ENCODE measurements at places on chromosomes 2 and 18. TPM values are rescaled to one million over a fixed set of nuclear protein-coding genes. Genes with fewer than 3 reads are reported as not detected.

DNA sequence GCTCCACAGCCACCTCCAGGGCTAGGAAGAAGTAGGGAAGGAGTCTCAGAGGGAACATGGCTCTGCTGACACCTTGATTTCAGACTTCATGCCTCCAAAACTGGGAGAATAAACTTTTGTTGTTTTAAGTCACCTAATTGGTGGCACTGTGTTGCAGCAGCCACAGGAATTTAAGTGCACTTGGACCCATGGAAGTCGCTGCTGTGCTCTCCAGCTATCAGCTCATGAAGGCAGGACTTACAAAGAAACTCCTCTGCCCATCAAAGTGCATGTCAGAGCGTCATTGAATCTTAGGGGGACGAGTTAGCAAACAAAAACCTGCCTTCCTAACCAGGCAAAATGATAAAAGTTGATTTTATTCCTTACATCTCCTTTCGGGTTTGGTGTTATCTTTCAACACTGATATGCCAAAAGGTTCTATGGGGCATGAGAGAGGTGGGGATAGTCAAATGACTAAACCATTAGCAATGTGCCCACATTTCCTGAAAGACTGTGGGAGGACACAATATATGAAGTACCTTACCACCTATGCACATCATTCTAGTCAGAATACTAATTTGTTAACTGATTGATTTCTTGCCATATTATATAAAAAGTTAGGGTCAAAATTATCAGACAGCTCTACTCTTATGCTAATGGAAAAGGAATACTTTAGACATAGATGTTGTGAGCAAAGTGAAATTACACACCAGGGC is 235.8 kb upstream of the TNP1 start:
- DNase-seq, result no peak

ASB18 gene
- total RNA-seq, result not detected

DNA sequence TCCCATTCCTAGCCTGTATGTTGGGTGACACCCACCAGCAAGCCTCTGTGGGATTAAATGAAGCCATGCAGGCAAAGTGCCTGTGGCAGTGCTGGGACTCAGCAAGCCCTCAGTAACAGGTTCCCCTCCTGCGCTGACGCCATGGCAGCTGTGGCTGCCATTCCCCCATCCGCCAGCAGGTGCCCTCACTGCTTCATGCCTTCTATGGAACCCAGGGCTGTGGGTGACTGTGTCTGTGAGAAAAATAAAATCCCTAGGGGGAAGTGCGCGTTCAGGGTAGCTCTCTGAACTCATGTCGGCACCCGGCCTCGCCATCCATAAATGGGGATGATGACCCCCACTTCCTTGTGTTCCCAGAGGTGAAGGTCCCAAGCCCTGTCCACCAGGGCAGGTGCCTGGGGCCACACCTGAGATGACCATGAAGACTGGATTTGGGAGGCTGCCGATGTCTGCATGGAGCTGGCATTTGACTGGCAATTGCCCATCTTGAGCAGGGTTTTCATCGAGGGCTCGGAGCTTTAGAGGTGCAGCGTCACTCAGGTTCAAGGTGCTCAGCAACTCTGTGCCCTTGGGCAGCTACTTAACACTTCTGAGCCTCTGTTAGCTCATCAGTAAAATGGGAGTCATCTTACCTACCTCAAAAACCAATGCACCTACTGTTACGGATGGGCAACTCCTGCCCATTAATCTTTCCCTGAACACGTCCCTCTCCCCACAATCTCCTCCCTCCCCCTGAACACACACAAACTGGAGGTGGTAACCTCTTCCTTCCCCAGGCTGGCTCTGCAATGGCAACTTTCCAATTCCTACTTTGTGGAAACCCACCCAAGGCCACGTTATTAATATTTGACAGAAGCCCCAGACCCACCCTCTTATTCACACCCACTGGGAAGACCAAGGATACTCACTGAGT is 2.9 kb upstream of the MAL start:
- DNase-seq, result peak; percentile 65

TRIM43 gene
- total RNA-seq, result not detected

DNA sequence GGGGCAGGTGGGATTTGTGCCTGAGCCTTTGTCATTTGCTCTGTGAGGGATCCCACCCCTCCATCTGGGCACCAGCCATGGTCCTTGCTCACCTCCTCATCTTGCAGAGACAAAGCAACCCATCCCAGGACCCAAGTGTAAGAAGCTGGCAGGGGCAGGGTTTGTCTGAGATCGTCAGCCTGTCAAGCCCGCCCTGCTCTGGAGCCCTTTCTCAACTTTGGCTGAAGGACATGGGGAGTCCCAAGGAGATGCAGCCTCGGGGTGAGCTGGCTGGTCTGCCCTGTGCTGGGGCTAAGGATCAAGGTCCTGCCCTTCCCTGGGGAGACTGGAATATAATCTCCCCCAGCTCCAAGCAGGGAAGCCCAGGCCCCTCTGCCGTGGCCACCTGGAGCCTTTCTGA is 86.0 kb downstream of the CAPN13 start:
- no peak for DNase-seq

DNA sequence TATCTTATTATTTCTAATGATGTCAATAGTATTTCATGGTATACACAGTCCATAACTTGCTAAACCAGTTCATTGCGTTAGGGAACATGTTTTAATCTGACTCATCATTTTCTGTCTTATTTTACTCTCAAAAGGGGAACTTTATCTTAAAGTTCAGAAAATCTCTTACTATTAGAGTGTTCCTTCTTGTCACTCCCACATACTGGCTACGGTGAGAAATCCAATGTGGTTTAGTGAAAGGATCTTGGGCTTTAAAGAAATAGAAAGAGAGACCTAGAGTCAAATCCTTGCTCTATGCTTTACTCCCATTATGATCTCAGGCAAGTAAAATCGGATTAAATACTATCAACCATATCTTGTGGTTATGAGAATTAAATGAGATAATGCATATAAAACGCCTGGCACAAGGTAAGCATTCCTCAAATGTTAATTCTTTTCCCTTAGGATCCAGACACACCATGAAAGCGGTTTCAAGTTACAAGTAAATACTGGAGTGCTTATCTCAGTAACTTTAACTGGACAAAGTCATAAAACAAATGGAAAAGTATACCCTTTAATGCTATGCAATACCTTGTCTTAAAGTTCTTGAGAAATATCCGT is 576.0 kb downstream of the ARHGAP15 start:
- DNase-seq, result no peak

- no peak for DNase-seq
Measured at GRCh38 chr2:205930209-205930608, 155.8 kb downstream of the INO80D start.

TXNL1 gene
- 7.9 TPM for total RNA-seq

- DNase-seq, result no peak
Measured at GRCh38 chr2:46703588-46703987, 212.0 kb downstream of the MCFD2 start.

DNA sequence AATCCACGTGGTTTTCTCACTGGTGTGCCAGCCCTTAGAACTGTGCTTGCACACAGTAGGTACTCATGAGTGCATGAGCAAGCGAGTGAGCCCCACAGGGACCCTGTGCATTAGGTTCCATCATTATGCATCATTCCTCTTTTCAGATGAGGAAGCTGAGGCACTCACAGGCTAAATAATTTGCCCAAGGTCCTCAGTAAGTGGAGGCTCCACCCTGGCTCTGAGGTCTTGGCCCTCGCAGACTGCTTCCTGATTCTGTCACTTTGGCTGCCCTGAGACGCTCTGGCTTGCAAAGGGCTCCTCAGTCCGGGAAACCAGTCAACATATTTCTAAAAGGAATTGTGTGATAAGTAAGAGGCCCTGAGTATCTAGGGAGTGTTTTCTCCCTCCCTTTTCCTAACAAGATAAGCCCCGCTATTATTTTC is 71.7 kb downstream of the IL1R2 start:
- DNase-seq, result peak; percentile 43

KIF1A gene
- total RNA-seq, result 0.40 TPM

PID1 gene
- 22.1 TPM for total RNA-seq

GRCh38 chr2:231190531-231191197 is 7.8 kb upstream of the ARMC9 start:
- peak; percentile 47 for DNase-seq

WDCP gene
- 3.6 TPM for total RNA-seq

- DNase-seq, result peak; percentile 77
Measured at GRCh38 chr18:48540251-48541025, 1.6 kb downstream of the CTIF start.

RGPD4 gene
- total RNA-seq, result not detected

DNA sequence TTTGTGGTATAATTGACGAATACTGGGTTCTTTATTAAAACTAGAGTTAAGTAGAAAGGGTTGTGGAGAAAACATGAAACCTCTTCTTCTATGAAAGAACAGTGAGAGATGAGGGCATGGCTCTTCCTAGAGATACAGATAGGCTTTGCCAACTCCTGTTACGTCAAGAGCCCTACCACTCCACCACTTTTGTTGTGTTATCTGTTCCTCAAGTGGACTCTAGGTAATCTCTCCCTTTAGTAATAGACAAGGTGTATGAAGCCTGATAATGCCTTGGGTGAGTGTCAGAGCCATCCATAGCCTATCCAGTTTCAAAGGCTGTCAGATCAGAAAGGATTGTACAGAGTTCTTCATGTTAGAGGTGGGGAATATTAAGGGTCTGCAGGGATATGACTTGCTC is 176.4 kb downstream of the SETBP1 start:
- DNase-seq, result no peak

DNA sequence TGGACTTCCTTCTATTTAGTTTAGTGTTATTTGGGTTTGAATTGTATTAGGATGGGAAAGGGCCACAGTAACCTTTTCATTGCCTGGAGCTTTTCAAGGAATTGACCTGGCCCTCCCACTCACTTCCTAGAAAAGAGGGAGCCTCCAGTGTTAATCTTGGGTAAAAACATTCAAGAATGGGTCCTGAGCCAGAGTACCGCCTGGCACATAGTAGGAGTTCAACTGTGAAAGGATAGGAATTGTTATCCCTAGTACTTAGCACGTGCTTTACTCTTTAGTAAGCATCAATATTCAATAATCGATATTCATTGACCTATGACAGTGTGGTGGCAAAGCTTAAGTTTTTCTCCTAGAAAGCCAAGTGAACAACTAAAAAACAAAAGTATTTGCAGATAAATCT is 179.9 kb downstream of the IRS1 start:
- no peak for DNase-seq

SERPINB11 gene
- total RNA-seq, result not detected

DNA sequence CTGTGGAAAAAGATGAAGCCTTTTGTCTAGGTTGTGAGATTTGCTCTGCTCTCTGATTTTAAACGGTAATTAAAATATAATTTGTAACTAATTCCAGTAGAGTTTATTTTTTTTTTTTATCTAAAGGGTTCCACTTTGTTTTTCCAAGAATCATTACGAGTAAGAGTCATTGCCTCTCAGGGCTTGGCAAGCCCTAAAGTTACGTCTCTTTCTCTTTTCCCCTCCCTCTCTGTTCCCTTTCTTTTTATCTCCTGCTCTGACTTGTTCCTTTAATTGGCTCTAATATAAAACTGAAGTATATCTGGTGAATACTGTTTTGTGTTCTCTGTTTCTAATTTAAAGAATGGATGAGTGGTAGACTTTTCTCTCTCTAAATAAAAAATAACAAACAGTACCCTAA is 75.8 kb downstream of the CALCRL start:
- no peak for DNase-seq

PLGLB2 gene
- not detected for total RNA-seq

GRCh38 chr2:36425608-36426355 is 70.2 kb downstream of the CRIM1 start:
- DNase-seq, result no peak

DNA sequence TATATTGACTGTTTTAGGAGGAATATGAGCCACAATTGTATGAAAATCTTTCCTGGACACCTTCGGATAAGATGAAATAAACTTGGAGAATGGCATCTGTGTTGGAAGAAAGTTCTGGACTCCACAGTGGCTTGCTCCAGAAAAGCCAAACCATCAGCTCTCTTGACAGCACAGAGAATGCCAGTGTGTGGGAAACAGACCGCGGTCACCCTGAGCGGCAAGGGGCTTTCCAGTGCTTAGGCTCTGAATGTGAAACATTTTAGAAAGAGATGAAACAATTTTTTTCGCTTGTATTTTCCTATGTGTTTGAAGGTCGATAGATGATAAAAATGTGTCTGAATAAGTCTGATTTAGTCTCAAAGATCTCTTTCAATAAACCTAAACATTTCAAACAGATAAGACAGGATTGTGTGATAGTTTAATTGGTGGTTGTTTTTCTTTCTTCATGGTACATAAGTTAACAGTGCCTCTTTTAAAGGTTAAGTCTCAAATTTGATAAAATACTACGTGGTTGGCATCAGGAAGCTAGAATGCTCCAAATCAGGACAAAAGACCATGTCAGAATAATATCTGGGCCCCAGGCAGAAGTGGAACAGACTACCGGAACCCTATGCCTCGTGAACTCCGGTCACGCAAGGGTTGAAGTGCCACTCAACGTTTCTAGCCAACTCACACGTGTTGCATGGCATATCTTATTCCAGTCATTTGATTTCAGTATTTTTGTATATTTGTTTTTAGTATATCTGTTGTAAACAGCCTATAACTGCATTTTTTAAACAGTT is 28.9 kb downstream of the PTGR3 start:
- no peak for DNase-seq

GRCh38 chr18:74724186-74724585 is 126.5 kb downstream of the ZNF407 start:
- no peak for DNase-seq

DNA sequence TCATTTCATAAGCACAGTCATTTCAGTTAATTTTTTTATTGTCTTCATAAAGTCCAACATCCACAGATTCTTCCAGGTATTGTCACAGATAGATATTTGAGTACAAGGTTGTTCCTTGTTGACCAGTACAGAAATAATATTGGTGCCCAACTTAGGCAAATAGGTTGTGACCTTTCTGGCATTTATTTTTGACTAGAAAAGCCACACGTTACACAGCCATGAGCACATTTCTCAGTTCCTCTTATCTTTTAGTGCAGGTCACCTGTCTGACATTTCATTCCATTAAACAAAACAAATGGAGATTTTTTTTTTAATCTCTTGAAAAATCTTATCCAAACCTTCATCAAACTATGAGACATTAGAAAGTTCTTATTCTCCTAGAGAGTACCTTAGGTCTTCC is 428.8 kb downstream of the ZNF521 start:
- no peak for DNase-seq

DNA sequence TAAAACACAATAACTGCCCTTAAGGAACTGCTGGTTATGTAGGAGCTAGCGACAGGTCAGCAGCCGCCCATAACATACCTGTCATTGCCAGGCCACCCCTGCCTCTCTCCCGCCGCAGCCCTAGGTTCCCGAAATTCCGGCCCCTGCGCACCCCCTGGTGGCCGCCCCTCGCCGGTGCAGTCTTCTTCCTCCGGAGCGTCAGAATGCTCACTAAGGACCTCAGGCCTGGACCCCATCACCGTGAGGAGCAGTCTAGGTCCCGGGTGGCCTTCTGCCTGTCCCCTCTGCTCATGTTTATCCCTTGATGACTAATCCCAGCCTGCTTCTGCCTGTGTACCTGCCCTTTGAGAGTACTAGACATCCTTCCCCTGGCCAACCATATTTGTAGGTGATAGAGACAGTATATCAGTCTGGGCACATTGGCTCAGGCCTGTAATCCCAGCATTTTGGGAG is 115.7 kb upstream of the SLC1A4 start:
- peak; percentile 84 for DNase-seq
